NCI-H2107 (cell line): ENCODE measurements at places on chromosomes 2 and 18.

DNA sequence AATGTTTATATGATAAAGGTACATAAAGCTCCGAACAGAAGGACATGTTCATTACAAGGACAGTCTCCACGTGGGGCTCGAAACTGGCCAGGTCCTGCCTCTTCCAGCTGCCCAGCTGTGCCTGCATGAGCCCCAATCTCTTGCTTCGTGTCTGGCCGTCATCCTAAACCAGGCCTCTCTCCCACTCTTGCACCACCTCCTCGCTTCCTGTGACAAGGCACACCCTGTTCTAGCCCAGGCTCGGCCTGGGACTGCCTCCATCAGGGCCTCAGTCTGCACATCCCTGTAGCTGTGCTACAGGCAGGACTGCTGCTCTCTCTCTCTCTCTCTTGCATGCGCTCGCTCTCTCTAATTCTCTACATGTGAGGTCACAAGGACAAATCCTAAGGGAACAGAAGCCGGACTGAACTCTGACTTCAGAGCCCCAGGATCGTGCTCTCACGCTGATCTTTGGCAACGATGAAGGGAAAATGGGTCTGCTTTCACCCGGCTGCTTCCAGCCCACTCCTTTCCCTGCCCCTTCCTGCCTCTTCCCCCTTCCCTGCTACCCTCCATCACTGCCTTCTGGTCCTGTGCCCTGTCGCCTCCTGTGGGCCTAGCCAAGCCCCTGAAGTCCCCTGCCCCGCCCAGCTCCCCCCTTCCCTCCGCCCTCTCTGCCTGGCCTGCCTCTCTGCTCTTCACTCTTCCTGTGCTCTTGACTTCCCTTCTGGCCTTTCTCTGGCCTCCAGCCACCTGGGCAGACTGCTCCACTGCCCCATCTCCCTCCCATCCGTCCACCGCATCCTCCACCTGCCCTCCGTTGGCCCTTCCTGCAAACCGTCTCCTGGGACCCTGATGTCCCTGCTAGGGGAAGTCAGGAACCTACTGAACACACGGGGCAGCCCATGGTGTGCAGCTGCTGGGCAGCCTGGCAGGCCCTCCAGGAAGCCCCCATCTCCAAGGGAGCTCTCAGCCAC is 7.8 kb upstream of the GPR55 start:
- no peak for DNase-seq

GRCh38 chr2:144523596-144524117 is 3.7 kb upstream of the ZEB2 start:
- DNase-seq: no peak

DNA sequence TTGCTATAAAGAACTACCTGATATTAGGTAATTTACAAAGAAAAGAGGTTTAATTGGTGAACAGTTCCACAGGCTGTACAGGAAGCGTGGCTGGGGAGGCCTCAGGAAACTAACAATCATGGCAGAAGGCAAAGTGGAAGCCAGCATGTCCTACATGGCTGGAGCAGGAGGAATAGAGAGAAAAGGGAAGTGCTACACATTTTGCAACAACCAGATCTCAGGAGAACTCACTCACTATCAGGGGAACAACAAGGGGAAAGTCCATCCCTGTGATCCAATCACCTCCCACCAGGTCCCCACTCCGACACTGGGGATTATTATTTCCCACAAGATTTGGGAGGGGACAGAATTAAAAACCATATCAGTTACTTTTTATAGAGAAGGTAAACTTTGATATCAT is 273.5 kb upstream of the MMADHC start:
- DNase-seq: no peak

DNA sequence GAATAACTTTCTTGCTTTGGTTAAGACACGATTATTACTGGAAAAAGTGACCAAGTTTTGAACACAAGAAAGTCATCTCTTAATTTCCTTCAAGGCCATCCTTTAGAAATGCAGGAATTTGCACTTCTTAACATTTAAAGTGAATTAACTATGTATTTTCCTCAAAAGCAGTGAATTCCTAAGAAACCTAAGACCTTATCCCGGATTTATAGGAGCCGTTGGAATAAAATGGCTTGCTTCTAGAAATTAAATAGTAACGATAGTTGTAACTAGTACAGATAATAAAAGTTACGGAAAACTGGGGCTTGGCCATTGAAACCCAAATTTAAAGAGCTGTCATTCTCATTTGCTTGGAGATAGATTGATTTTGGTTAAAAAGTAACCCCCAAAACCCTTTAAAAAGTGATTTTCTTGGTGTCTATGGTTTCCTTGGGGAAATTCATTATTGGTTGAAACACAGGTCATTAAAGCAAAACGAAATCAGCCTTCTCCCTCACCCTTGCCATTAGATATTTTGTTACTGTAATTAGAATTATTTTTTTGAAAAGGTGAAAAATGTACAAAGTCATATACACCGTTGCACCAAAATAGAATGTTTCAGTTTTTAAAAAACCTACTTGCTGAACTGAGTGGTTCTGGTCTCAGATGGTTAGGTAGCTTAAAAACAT is 2.0 kb downstream of the SKOR2 start:
- DNase-seq: no peak

- DNase-seq: no peak
Observed at GRCh38 chr2:9547262-9547991, 8.2 kb downstream of the ADAM17 start.

- DNase-seq: no peak
Observed at GRCh38 chr2:37340637-37341036, 3.8 kb upstream of the QPCT start.

DNA sequence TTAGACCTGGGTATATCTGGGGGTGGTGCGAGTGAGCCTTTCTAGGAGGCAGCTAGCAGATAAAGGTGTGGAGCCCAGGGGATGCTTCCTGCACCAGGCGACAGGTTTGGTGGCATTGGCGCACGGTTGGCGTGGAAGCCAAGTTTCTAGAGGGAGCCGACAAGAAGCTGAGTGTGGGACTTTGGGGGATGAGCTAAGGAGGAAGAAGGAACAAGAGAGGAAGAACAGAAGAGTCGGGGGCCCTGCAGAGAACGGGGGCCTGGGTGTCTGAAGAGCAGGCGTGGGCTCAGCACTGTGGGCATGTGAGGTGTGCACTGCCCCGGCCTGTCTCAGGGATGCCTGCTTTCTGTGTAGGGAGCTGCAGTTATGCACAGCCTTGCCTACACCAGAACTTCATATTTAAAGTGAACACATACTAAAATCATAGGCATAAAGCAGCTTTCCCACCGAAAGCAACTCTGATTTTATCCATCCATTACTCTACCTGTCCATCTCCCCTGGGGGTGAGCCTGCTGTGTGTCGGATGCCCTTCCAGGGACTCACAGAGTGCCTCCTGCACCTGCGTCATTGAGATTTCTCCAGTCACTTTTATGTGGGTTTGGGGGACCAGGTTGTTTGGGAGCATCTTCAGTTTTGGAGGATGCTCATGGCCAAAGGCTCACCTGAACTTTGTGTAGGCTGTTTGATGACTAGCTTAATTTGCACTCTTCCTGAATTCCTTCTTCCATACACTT is 149.7 kb downstream of the LDLRAD4 start:
- no peak for DNase-seq

- no peak for DNase-seq
Observed at GRCh38 chr2:176599796-176600485, 330.7 kb downstream of the MTX2 start.

DNA sequence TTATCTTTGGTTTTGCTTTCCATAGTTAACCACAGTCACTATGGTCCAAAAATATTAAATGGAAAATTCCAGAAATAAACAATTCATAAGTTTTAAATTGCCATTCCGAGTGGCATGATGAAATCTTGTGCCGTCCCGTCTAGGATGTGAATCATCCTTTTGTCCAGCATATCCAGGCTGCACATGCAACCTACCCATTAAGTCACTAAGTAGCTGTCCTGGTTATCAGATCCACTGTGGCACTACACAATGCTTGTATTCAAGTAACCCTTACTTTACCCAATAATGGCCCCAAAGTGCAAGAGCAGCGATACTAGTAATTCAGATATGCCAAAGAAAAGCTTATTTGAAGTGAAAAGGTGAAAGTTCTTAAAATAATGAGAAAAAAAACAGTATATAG is 10.7 kb downstream of the USP34 start:
- no peak for DNase-seq

DNA sequence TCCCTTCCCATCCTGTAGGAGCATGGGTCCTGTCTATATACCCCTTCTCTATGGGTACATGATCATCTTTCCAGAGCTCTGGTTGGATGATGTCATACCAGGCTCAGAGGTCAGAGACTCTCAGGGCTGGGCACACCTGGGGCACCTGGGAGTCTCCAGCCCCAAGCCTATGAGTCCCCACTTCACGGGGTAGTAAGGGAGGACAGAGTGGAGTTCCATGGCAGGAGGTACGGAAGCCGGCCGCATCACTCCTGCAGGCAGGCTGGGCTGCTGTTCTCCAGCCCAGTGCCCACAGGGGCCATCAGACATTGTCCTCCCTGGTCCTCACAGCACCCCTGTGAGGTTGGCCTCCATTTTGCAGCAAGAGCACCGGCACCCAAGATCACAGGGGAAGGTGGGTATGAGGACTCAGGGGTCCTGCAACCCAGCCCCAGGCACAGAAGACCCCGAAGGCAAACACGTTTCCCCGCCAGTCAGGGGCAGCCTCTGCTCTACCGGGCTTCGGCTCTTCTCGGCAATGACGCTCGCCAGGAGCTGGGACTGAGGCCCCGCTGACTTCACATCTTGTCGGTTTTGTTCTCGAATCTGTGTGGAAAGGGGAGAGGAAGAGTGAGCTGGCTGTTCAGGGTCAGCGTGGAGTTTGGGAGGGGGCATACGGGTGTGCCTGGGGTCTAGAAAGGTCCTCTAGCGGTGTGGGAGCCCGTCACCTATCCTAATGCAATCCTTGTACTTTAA is 91.5 kb downstream of the ADD2 start:
- no peak for DNase-seq

- no peak for DNase-seq
Observed at GRCh38 chr2:9256570-9257043, 50.0 kb downstream of the ASAP2 start.

- DNase-seq: peak; percentile 60
Observed at GRCh38 chr18:57980573-57981307, 63.3 kb upstream of the NEDD4L start.

DNA sequence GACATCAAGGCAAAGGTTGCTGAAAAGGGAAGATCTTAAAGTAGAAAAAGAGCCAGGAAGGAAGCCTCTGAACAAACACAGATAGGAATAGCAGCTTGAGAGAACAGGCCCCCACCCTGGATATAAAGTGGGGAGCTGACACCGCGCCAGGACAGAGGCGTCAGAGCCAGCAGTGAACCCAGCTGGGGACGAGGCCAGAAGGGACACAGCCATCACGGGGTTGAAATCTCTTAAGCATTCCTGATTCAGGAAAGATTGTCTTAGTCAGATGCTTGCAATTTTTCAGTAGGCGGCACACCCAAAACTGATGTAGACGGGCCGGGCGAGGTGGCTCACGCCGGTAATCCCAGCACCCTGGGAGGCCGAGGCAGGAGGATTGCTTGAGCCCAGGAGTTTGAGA is 93.8 kb upstream of the PHLPP1 start:
- no peak for DNase-seq
